Stimulated activated CD8-positive, alpha-beta memory T cell treated with anti-CD3 and anti-CD28 coated beads, Interleukin-12 subunit alpha, Interleukin-12 subunit beta, amount 100 ng/mL, for 4 hours (primary cell): ENCODE measurements at places on chromosomes 7 and 10.

GRCh38 chr7:64559206-64559605 lies 3.7 kb downstream of the ZNF680 start:
- no peak for DNase-seq

DNA sequence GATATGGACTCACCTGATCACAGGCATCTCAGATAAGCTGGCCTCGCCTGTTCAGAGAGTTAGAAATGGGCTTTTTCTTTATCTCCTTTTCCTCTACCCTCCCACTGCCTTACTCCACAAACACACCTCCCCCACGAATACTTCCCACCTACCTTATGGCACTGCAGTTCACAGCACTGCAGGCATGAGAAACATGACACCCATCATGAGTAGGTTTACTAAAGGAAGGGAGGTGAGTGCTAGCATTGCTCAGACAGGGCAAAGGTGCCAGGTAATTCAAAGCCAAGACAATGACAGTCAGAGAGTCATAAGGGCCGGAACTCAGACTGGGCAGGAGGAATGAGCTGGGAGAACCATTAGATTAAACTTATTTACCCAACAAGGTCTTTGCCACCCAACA lies 220.6 kb downstream of the FAM107B start:
- no peak for DNase-seq

GRCh38 chr10:118592675-118593330 lies 2.6 kb downstream of the PRLHR start:
- DNase-seq = no peak

DNA sequence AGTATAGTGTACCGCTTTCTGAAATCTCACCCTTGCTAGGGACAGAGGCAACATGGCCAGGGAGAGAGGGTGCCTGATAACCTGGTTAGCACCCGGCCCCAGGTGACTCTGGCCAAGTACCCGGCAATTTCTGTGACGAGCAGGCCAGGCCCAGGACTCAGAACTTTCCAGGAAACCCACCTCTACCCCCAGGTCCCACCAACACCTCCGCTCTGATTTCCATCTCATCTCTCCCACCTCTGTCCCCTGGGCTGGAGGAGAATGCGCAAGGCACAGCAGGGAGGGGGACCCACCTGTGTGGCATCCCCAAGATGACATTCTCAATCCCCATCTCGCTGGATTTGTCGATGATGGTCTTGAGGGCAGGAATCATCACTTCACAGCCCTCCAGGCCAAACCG lies 11.6 kb downstream of the OGDHL start:
- no peak for DNase-seq

GRCh38 chr7:32062150-32062549 lies 8.1 kb downstream of the PDE1C start:
- DNase-seq = no peak

GRCh38 chr7:106464651-106465050 lies 179.9 kb upstream of the NAMPT start:
- no peak for DNase-seq

DNA sequence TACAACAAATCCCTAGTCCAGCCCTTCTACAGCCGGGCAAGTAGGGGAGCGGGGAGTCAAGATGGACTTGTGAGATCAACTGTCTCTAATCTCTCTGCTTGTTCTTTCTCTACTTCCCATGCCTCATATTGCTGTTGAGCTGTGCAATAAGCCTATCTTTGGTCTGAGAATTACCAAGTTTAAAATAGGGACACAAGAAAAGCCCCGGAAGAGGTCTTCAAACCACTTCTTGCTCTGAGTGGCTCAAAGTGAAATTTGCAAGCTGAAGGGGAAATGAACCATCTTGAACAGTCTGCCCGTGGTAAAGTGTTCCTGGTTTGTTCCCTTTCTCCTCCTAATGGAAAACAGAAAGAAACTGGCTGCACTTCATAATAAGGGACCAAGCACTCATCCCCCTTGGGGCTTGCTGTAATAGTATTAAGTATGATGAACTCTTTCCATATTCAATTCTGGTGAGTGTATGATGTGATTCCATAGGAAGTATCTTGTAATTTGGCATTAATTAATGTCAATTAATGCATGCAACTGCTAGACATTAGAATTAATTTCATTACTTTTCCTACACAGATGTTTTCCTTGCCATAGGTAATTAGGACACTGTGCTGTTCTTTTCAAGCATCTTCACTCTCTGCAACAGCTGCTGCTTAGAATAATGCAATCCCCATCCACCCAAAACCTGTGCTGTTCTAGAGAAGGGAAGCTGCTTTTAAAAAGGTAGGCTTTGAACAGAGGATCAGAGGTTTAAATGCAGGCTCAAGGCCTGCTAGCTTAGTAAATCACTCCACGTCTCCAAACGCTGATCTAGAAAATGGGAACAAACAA lies 449.6 kb downstream of the SORCS1 start:
- DNase-seq = no peak

DNA sequence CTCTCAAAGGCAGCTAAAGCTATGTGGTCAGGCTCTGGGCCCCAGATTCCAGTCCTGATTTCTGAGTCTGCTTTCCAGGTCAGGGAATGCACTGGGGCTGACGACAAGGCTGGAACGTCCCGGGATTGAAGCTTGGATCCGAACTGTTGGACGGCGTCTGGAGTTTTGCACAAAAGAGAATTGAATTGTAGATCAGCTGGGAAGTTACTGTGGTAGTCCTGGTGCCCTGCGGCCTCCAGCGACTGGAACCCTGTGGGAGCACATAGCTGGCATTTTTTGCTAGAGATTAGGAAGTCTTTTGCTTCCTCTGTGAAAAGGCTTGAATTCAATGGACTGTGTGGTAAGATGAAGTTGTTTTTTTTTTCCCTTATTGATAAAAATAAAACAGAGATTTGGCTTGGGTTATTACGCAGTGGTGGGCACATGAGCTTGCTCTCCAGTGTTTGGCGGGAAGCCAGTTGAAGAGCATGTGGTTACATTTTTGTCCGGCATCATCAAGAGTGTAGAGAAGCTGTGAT lies at the start of gene HK1:
Gene HK1, plus strand, starts transcription at position 51 of the 518 bp plus-strand sequence.
- DNase-seq = no peak

- DNase-seq = no peak
Measured at GRCh38 chr7:95342642-95343307, 18.4 kb upstream of the PON1 start.

DNA sequence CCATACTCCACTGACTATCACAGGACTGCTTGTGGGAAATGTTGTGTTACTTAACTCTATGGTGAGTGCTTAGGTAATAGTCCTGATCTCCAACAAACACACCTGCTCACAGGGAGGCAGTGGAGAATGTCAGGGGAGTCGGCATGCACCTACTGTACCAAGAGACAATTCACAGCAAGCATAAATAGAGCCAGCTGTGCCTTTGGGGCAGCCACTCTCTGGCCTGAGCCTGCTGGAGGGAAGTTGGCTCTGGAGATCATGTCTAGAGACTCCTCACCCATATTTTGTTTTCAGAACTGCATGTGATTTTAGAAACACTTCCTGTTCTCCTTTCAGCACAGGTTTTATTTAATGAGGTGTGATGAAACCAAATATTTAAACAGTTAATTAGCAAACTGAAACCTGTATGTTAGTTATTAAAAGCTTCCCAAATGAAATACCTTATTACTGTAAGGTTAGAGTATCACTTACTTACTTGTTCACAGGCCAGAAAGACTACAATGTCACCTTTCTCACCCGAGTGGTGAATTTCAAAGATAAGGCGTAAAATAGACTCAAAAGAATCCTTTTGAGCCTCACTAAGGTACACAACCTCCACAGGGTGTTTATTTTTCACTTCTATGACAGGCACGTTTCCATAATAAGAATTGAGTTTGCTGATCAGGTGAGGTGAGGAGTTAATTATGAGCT lies 21.8 kb downstream of the DHX32 start:
- no peak for DNase-seq

- no peak for DNase-seq
Measured at GRCh38 chr10:129945064-129945463, 19.0 kb downstream of the EBF3 start.

DNA sequence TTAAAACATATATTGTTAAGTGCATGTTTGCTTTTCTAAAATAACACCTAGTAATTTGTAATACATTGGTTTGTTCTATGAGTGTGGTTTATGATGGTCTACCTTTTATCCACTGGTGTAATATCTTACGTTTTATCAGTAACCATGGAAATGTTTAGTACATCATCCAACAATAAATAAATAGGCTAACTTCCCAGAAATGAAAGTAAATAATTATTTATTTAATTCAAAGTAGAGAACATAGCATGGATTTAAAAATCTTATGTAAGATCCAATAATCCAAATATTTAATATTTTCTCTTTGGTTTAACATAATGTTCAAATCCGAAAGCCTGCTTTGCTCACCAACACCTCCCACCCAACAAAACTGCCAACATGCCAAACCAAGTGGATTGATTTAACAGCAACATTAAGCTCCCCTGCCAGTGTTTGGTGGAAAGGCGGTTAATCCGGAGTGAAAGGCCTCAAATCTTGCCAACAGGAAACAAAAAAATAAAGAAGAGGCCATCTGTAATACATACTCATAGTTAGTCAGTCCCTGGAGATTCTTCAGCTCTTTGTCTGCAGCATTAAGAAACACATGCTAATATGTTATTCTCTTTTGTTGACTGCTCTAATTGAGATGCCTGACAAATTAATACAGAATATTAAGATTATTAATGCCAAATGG lies 897.8 kb downstream of the CNTNAP2 start:
- DNase-seq = no peak

GRCh38 chr10:46556515-46557318 lies at the start of gene GPRIN2:
TSS of gene GPRIN2 (minus strand) at chr10:46556658. CDS start at chr10:46550736, 5,922 bp downstream.
- DNase-seq = no peak

DNA sequence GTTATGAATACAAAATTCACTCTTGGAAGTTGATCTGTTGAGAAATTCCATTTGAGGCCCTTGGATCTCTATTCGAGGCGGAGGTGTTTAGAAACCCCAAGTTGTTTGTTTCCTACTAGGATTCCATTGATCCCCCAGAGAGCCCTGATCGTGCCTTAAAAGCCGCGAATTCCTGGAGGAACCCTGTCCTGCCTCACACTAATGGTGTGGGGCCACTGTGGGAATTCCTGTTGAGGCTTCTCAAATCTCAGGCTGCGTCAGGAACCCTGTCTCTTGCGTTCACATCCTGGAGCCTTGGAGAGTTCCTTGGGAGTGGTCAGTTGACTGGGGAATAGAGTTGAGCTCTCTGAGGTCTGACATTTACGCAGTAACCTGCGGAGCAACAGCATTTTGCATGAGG lies 1.2 kb downstream of the CFAP69 start:
- DNase-seq = no peak

- DNase-seq = no peak
Measured at GRCh38 chr7:7051206-7051877, 131.0 kb upstream of the C1GALT1 start.

- no peak for DNase-seq
Measured at GRCh38 chr10:130729876-130730275, 581.6 kb downstream of the TCERG1L start.

DNA sequence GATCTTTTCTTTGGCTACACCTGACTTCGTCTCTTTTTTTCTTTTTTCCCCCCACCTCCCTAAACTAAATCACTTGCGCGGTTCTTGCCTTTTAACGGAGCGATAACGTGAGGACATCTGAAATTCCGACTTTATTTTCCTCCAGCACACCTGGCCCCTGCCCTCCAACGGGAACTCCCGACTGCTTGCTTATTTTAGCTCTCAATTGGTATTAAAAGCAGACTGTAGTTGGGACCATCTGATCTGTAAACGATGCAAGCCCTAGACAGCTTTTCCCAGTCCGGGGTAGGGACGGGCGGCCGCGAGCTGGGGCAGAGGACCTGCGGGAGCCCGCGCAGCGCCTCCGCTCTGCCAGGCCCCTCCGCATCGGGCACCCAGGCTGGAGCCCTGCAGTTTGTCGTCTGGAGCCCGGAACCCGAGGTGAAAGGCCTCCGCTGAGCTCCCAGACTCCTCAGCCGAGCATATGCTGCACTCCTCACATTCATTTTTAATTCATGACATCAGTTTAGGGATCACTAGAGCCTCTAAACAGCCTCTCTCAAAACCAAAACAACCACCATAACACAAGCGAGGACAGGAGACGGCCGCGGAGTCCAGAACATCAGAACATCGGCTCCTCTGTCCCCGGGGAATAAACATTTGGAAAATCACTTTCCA lies 10.0 kb upstream of the EMX2 start:
- DNase-seq = no peak

- no peak for DNase-seq
Measured at GRCh38 chr10:117980216-117980615, 66.5 kb downstream of the RAB11FIP2 start.

- DNase-seq = no peak
Measured at GRCh38 chr7:121175826-121176225, 153.0 kb upstream of the WNT16 start.

DNA sequence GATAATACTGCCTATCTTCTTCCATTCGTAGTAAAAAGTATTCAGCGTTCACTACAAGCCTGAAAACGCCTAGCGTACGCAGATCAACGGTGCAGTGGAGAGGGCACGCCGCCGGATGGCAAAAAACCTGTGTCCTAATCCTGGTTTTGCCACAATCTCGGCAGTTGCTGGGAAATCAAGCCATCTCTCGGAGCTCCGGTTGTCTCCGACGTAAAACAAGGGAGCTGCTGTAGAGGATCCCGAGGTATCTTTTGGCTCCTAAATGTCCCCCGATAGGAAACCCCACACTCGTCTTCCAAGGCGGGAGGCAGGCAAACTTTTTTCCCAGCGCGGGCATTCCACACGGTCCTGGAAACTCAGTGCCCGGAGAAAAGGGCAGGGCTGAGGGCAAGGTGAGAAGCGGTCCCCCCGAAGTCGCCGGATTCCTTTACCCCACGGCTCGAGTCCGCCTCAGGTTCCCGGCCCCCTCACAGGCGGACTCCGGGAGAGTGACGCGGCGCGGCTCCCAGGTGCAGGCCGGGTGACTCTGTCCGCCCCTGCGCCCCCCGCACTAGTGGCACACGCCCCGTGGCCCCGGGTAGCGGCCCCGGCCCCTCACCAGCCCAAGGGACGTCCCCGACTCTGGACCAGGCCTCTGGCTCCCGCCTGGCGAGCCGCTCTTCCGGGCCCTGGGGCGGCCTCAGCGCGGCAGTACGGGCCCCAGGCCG lies 649 bp downstream of the IDE start:
- peak; percentile 30 for DNase-seq
